ENCODE measurements at places on chromosomes 7 and 10.

GRCh38 chr7:118245267-118246040 is 20.9 kb downstream of the ANKRD7 start:
- DNase-seq = no peak

- DNase-seq = no peak
Measured at GRCh38 chr7:91537260-91538152, 273.3 kb downstream of the FZD1 start.

DNA sequence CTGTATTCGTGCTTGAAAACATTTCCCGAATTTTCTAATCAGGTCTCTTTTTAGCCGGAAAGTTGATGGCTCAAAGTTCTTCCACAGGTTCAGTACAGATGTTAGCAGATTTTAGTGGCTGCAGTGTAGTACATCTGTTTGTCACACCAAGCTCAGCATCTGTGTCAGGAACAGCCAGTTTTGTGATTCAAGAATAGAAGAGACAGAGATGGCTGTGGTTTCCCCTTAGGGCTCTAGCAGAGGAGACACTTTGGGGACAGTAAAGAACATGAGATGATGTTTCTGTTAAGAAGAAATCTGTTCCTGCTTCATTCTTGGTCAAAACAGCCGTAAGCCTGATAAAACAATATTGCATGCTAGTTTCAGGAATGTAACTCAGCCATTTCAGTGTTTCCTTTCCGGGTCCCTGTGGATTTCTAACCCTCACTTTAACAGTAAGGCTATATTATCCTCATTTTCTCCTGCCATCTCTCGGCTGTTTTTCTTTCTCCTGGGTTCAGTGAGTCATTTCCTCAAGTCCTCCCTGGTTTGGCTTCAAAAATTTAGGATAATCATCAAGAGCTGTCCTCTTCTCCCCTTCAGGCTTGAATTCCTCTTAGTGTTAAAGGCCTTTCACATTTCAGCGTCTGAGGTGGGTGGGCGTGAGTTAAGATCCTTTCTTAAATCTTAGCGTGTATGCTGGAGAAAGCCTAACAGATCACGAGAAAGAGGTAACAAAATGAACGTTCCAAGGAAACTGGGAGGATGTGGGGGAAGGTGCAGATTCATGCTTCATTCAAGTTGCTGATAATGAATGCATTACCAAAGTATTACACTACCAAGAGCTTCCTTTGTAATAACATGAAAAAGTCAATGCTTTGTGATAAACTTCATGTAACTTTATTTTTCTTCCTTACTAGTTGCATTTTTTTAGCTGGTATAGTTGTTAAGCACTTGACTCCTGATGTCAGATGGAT is 37.1 kb upstream of the BICC1 start:
- DNase-seq = no peak

- DNase-seq = no peak
Measured at GRCh38 chr7:47331179-47331565, 250.7 kb downstream of the TNS3 start.

DNA sequence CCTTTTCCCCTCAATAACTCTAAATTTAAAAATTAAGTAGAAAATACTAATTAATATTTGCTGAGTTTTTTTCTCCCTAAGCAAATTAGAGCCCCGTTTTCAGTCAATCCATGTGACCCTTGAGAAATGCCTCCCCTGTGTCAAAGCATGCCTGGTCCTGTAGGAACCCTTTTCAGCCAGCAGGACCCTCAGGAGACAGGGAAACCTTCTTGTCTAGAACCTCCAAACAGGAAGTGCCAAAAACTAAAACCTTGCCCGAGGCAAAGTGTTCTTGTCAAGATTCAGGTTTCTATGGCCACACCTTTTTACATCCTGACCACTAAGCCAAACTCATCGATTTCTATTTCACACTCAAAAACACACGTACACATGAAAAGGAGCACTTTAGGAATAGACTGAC is 60.1 kb upstream of the NFE2L3 start:
- no peak for DNase-seq

- DNase-seq = no peak
Measured at GRCh38 chr10:84991301-84991700, 662.9 kb downstream of the CCSER2 start.

GRCh38 chr7:120806669-120807068 is 51.3 kb downstream of the TSPAN12 start:
- no peak for DNase-seq

DNA sequence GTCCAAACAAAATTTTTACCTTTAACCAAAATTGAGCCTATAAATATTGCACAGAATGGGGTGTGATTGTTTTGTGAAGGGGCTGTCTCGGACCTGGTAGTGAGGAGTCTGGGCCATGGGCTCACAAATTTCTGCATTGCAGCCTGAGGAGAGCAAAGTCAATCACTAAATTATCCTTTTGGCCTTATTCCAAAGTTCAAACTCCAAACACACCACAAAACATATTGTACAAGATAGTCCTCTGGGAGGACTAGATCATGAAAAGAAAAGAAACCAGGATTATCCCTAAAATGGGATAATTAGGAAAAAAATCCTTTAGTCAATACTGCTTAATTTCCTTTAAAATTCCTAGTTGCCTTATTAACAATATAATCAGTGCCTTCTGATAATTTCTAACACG is 115.5 kb downstream of the BUB3 start:
- DNase-seq = no peak

GRCh38 chr7:28516390-28517172 is 104.3 kb downstream of the CREB5 start:
- no peak for DNase-seq

- DNase-seq = no peak
Measured at GRCh38 chr7:137544453-137545058, 201.0 kb upstream of the PTN start.

- DNase-seq = no peak
Measured at GRCh38 chr7:134839298-134839697, 59.9 kb downstream of the CALD1 start.

DNA sequence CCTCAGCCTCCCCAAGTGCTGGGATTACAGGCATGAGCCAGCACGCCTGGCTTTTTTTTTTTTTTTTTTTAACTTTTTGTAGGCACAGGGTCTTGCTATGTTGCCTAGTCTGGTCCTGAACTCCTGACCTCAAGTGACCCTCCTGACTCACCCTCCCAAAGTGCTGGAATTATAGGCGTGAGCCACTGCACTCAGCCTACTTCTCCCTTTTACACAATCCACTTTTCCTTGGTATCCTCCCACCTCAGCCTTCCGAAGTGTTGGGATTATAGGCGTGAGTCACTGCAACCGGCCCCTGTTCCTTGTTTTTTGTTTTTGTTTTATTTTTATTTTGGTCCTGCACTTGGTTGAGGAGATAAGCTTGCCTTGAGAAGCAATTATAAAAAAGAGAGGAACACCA is 75.9 kb upstream of the KMT2C start:
- no peak for DNase-seq

- DNase-seq = no peak
Measured at GRCh38 chr7:142329062-142329790, 71.4 kb upstream of the PRSS58 start.

GRCh38 chr7:120877701-120878100 is 19.8 kb upstream of the TSPAN12 start:
- DNase-seq = no peak

DNA sequence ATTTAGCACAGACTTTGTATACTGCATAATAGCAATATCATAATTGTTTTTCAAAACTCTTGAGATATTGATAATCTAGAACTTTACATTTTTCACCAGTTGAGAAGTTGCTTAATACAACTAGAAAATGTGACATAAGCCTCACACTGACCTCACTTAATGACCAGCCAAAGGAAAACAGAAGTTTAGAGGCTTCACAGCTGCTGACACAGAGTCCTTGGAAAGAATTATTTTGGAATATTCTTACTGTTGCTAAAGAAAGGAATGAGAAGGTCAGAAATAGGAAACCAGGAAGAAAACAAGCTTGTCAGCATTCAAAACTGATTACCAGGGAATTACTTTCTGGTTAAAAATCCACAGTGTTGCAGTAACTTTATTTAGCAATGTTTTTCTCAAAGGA is 35.5 kb upstream of the WASL start:
- DNase-seq = no peak

DNA sequence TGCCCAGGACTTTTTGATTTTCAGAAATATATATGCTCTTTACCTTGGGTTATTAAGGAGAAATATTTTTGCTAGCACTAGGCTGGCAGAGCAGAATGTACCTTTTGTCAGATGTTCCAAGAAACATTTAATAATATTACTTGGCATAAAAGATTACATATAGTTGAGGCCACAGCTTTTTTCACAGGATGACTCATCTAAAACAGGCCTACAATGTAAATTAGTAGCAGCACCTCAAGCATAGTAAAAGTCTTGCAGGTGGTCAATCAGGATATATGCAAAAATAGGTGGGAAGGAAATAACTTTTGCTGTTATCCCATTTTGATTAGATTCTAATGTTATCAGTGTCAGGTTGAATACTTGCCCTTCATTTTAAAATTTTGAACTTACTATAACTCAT is 14.9 kb upstream of the ITGB1 start:
- DNase-seq = no peak

- DNase-seq = no peak
Measured at GRCh38 chr10:287026-287709, 151.9 kb downstream of the ZMYND11 start.

DNA sequence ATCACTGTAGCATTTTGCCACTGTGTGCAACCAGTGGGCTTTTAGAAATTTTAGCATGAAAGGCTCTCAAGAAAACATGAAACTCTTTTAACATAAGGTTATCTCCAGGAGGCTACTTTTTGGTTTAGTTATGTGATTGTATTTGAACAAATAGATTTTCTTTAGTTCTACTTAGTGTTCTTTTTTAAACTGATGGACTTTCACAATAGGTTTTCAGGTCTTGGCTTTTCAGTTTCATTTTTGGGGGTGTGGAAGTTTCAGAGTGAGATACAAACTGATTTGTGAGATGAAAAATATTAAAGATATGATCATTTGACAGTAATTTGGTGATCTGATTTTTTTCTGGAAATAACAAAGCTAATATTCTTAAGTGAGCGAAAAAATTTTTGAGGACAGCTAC is 344.1 kb downstream of the PHF14 start:
- no peak for DNase-seq

- DNase-seq = no peak
Measured at GRCh38 chr7:32506266-32507054, 11.2 kb downstream of the AVL9 start.

- DNase-seq = no peak
Measured at GRCh38 chr10:108966005-108966404, 957.3 kb downstream of the XPNPEP1 start.

DNA sequence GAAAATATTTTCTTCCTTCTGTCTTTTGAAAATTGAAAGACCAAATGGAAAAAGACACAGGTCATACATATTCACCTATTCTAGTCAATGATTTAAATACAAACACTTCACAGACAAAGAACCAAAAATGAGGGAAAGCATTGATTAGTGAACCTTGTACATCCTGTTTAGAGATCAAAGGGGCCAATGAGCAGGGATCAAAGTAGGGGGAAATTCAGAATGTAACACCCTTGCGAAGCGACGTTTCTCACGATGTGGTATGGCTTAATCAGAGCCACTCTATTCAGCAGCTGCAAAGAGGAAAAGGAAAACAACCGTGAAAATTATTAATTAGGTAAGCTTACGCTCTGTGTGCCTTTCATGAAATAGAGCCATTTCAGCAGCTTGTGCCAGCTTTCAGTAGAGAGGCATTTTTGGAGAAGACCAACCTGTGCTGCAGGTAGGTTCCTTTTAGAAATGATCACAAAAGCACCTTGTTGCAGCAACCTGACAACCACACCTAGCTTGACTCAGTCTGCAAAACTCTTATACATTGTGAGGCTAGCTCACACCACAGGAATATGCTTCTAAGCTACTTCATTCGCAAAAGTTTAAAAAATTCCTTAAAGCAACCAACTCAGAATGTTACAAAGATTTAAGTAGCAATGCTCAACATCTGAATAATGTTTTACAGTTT is 78.0 kb downstream of the DKK1 start:
- DNase-seq = no peak

DNA sequence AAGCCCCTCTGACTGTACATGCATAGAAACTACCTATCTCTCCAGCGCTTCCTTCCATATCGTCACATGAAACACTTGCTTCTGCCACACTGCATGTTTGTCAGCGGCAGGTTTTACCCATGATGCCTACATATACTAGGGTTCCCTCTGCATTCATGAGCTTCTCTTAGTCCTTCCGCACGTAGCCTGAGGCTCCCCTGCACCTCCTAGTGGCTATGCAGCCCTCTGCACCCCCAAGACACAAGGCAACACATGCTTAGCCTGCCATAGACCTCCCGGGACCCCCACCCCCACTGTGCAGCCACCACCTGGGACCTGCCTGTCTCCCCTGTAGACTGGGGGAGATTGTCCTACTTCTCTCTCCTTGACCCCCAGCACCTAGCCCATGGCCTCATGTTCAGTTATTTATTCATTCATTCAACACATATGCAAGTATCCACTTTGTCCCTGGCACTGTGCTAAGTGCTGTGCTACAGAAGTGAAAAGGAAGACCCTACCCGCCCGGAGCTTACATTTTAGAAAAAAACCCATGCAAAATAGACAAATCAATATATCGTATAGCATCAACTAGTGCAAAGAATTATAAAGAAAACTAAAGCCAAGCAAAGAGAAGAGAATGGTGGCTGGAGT is 23.5 kb downstream of the TMEM273 start:
- no peak for DNase-seq

DNA sequence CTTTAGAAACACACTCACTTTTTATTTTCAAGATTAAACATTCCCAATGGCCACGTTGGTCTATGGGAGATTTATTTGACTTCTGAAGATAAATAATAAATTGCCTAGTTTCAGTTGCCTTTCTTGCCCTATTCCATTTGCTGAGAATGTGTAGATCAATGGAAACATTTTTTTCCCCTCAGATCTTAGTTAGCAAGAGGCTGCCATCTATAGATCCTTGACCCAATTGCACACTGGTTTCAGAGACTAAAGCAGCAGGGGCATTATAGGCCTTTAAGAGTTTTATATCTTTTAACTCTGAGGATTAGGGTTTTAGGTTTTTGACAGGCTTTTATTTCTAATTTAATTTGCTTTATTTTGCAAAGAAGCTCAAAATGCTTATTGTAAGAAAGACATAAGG is 163.2 kb upstream of the GPR26 start:
- DNase-seq = no peak

GRCh38 chr10:30284865-30285594 is 64.0 kb downstream of the MTPAP start:
- no peak for DNase-seq

- DNase-seq = no peak
Measured at GRCh38 chr10:98414578-98414931, 427 bp downstream of the PYROXD2 start.

Measured in activated CD8-positive, alpha-beta memory T cell treated with anti-CD3 and anti-CD28 coated beads for 4 hours (primary cell).